GM10248 (cell line): ENCODE measurements at places on chromosomes 6 and 20.

DNA sequence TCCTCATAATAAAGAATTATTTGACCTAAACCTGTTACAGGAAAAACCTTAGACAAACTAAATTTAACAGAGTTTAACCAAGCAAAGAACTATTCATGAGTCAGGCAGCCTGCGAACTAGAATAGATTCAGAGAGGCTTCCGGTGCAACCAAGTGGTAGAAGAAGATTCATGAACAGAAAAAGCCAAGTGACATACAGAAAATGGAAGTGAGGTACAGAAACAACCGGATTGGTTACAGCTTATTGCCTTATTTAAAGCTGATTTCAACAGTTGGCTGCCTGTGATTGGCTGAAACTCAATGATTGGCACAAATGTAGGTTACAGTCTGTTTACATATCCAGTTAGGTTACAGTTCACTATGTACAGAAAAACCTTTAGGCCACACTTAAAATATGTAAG, 10.1 kb downstream of the PPP1R3G start:
- DNase-seq: peak; percentile 68

DNA sequence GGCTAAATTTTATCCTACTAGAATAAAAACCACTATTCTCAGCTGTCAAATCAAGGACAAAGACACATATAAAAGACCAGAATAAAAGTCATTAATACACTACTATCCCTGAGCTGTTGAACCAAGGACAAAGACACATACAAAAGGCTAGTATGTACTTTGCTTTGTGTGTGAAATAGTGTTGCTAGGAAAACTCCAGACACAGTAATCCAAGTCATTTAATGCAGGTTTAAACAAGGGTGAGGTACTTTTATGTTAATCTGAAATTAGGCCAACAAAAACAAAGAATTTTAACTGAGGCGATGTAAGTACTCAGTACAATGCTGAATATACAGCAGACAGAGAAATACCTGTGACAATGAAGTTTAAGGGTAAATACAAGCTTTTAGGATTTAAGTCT, 18.9 kb downstream of the GCLC start:
- no peak for DNase-seq

GRCh38 chr6:160986851-160987250, 4.7 kb upstream of the MAP3K4 start:
- no peak for DNase-seq

- DNase-seq: no peak
Observed at GRCh38 chr6:107654764-107655163, 164.8 kb downstream of the SOBP start.

- DNase-seq: no peak
Observed at GRCh38 chr20:35120012-35120701, 27.0 kb downstream of the EDEM2 start.

- DNase-seq: no peak
Observed at GRCh38 chr6:93182938-93183479, 236.3 kb downstream of the EPHA7 start.

- no peak for DNase-seq
Observed at GRCh38 chr6:158110986-158111385, 57.1 kb downstream of the SERAC1 start.

GRCh38 chr6:35247642-35248231, 11.8 kb upstream of the ZNF76 start:
- peak; percentile 46 for DNase-seq

DNA sequence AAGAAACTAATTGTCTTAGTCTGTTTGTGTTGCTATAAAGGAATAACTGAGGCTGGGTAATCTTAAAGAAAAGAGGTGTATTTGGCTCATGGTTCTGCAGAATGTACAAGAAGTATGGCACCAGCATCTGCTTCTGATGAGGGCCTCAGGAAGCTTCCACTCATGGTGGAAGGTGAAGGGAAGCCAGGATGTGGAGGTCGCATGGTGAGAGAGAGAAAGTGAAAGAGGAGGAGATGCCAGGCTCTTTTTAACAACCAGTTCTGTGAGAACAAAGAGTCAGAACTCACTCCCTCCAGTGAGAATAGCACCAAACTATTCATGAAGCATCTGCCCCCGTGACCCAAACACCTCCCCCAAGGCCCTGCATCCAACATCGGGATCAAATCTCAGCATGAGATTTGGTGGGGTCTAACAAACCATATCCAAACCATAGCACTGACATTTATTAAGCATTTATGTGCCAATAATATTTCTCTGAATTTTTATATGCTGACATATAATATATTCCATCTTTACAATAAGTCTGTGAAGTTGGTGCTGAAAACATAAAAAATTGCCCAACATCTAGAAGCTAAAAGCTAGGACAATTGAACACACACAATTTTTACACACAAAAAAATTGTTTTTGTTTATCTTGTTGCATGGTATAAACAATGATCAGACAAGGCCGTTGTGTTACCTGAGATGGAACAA, 29.2 kb upstream of the BTN3A2 start:
- no peak for DNase-seq

DNA sequence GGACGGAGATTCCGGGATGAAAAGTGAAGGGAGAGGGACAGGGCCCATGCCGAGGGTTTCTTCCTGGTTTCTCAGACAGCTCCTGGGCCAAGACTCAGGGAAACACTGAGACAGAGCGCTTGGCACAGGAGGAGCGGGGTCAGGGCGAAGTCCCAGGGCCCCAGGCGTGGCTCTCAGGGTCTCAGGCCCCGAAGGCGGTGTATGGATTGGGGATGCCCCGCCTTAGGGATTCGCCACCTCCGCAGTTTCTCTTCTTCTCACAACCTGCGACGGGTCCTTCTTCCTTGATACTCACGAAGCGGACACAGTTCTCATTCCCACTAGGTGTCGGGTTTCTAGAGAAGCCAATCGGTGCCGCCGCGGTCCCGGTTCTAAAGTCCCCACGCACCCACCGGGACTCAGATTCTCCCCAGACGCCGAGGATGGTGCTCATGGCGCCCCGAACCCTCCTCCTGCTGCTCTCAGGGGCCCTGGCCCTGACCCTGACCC, 55.0 kb upstream of the HLA-A start:
- peak; percentile 33 for DNase-seq

DNA sequence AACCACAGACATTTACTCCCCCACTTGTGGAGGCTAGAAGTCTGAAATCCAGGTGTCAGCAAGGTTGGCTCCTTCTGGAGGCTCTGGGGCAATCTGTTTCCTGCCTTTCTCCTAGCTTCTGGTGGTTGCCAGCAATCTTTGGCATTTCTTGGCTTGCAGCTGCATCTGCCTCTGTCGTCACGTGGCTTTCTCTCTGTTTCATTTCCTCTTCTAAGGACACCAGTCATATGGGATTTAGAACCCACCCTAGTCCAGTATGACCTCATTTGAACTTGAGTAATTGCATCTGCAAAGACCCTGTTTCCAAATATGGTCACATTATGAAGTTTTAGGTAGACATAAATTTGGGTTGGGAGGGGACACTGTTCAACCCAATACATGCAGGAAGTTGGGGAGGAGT, 56.2 kb upstream of the EPB41L1 start:
- no peak for DNase-seq
